ENCODE measurements at places on chromosomes 16 and 17. TPM values are rescaled to one million over a fixed set of nuclear protein-coding genes. Genes with fewer than 3 reads are reported as not detected.

ICAM2 gene
- 2.8 TPM for total RNA-seq

TRIM65 gene
- 19.3 TPM for total RNA-seq

ANTKMT gene
- total RNA-seq: 13.5 TPM

PYY gene
- not detected for total RNA-seq

MGAT5B gene
- total RNA-seq: 1.3 TPM

KRTAP17-1 gene
- not detected for total RNA-seq

SMTNL2 gene
- not detected for total RNA-seq

OXLD1 gene
- total RNA-seq: 42.4 TPM

PLXDC1 gene
- total RNA-seq: not detected

SPAG5 gene
- 2.5 TPM for total RNA-seq

ITGA2B gene
- 1.3 TPM for total RNA-seq

BEAN1 gene
- 1.3 TPM for total RNA-seq

GUCY2D gene
- not detected for total RNA-seq

ERAL1 gene
- 48.4 TPM for total RNA-seq

ZNF750 gene
- 0.99 TPM for total RNA-seq

GRCh38 chr17:42112552-42113176, at the start of gene DHX58:
Gene DHX58, minus strand, starts transcription at chr17:42112714. Its CDS starts 822 bp downstream, at chr17:42111892.
- peak; percentile 80 for DNase-seq

DNA sequence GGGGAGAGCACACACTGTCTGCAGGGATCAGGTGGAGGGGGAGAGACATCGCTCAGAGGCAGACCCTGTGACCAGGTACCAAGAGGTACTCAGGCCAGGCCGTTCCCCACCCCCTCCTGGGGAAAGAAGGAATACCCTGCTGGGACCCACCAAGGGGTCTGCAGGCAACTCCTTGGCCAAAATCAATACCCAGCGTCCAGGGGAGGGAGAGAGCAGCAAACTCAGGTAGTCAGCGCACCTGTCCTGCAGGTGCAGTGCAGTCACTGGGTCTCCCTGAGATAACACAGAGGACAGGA, 57.5 kb upstream of the DOC2B start:
- DNase-seq: no peak

DNA sequence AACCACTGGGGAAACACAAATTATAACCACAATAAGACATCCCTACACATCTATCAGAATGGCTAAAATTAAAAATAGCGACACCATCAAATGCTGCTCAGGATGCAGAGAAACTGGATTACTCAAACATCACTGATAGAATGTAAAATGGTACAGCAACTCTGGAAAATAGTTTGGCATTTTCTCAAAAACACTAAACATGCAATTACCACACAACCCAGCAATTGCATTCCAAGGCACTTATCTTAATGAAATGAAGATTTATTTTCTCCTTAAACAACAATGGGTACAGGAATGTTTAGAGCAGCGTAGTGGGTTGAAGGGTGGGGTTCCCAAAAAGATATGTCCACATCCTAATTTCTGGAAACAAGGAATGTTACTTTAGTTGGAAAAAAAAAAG, 309.0 kb upstream of the PMFBP1 start:
- no peak for DNase-seq

GRCh38 chr17:5931616-5932015, 138.6 kb upstream of the WSCD1 start:
- peak; percentile 32 for DNase-seq

DNA sequence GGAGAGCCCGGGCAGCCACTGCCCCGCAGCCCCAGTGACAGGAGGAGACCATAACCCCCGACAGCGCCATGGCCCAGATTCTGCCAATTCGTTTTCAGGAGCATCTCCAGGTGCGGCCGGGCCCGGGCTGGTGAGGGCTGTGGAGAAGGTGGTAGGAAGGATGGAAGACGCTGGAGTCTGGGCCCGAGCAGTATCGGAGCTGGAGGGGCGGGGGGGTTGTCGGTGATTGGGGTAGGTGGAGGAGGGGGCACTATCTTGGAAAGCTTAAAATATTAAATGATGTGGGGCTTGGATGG, 317 bp downstream of the CLTC start:
- no peak for DNase-seq

GRCh38 chr17:19379361-19380065, 1.2 kb downstream of the MAPK7 start:
- no peak for DNase-seq

- no peak for DNase-seq
Measured at GRCh38 chr16:27234603-27235002, 31.3 kb downstream of the KDM8 start.

DNA sequence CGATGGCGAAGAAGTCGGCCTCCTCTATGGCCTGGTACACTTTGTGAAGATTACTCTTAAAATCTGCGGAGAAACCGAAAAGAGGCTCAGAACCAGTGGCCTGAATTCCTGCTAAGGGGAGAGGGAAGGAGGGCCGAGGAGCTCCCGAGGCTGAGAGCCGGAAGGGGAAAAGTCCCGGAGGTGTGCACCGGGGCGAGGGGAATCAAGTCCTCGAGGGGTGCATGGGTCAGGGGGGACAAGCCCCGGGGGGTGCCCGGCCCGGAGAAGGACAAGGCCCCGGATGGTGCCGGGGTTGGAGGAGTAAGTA, 495 bp downstream of the PARN start:
- DNase-seq: peak; percentile 11

DNA sequence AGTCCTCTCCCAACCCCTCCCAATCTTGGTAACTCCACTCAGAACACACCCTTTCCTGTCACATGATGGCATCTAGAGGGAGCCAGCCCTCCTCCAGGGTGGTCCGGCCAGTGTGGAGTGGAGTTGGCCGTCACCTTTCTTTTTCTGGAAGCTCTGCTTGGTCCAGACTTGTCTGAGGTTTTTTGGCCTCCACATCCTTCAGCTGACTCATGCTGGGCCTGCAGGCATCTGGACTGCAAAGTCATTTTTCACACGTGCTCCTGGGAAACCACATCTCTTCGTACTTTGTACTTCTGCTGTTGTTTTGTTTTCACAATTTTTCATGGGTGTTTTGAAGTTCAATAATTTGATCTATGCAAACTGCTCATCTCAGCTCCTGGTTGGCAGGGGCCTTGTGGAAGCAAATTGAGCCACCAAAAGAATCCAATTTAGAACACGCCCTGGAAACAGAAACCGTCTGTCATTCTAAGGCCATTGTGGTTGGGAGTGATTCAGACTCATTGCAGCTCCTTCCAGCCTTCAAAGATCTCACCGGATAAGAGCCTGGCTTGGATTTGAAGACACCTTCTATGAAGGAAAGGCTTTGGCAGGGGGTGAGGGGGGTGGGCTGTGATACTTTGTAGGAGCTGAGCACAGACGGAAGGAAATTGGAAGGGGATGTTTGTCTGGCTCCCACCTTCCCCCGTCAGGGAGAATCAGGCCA, 42.4 kb upstream of the NF1 start:
- DNase-seq: peak; percentile 99

- peak; percentile 30 for DNase-seq
Measured at GRCh38 chr17:17179371-17179827, 26.7 kb downstream of the PLD6 start.

DNA sequence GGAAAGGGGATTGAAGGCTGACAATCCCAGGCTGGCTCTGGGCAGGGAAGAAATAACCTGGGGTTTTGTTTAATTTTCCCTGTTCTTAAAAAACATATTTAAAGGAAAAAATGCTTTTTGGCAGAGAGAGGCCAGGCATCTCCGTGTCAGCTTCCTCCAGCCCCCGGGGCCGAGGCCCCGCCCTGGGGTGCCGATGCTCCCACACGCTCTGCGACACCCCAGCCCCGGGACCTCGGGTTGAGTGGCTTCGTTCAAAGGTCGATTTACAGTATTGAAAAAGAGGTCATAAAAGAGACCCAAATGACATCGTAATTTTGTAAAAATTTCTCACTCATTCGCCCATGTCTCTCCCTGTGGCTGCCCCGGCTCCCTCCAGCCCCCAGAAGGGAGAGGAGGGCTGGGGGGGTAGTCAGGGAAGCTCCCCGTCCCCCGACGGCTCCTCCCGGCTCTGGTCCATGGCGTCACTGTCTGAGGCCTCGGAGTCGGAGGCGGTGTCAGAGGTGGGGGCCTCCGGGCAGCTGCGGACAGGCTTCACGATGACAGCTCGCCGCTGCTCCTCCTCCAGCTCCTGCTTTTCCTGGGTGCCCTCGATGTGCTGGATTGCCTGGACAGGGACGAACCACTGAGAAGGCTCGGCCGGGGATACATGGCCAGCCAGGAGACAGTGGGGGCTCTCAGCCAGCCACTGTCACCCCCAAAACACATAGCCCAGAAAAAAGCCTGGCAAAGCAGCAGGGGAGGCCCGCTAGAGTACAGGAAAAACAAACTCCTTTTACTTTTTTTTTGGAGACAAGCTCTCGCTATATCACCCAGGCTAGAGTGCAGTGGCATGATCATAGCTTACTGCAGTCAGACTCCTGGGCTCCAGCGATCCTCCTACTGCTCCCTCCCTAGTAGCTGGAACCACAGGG, 14.9 kb downstream of the TFAP4 start:
- DNase-seq: no peak

GRCh38 chr16:67236563-67237395, 9.8 kb downstream of the TMEM208 start:
- peak; percentile 71 for DNase-seq

- DNase-seq: peak; percentile 32
Measured at GRCh38 chr17:6163612-6164333, 93.6 kb downstream of the WSCD1 start.

GRCh38 chr17:78893684-78894083, 9.3 kb downstream of the CEP295NL start:
- DNase-seq: no peak

- DNase-seq: peak; percentile 14
Measured at GRCh38 chr17:13429201-13429600, 172.5 kb downstream of the HS3ST3A1 start.

- DNase-seq: no peak
Measured at GRCh38 chr17:82837586-82838320, 2.1 kb downstream of the ZNF750 start.

GRCh38 chr16:54148974-54149373, 137.6 kb downstream of the IRX3 start:
- DNase-seq: no peak

DNA sequence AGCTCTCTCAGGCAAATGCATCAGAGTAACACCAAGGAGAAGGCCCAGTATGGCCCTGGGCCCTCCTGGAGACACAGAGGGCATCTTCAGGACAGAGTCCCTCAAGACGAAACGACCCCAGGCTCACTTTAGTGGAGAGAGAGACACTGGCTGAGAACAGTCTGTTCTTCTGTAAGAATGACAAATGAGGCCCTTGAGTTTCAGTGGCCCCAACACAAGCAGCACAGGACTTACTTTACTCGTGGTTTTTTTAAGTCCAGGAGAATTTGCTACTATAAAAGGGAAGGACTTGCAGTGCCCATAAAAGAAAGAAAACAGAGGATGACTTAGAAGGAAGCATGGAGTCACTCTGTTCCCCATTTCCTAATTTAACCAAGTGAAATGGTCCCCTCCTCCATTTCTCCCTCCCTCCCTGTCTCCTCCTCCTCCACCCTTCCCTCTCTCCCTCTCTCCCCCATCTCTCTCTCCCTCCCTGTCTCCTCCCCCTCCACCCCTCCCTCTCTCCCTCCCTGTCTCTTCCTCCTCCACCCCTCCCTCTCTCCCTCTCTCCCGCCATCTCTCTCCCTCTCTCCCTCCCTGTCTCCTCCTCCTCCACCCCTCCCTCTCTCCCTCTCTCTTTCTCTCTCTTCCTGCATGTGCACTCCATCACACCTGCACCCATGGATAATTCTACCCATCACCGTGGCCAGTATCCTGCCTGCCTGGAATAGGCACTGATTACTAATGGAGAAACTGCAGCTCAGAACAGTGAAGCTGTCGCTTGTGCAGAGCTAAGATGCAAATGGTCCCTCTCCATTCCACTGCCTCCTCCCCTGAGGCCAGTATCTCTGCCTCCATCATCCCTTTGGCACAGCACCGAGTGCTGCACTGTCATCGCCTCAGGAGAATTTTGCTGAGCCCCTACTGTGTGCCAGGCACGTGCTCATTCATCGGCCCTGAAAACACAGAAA, 47.3 kb upstream of the RBFOX3 start:
- no peak for DNase-seq

GRCh38 chr17:13302419-13302818, 284.6 kb upstream of the ELAC2 start:
- no peak for DNase-seq

DNA sequence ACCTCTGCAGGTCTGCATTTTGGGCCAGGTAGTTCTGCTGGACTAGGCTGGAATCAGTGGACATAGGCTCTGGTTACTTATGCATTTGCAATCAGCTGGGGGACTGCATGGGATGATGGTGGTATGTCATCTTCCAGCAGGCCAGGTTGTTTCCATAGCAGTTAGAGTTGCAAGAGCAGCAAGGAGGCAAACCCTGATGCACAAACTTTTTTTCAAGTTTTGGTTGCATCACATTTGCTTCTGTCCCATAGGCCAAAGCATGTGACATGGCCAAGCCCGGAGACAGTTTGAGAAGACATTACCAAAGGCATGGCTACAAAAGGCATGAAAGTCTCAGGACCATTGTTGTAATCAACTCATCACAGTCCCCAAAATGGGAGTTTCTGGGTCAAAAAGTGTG, 58.2 kb downstream of the PRKCB start:
- DNase-seq: no peak

DNA sequence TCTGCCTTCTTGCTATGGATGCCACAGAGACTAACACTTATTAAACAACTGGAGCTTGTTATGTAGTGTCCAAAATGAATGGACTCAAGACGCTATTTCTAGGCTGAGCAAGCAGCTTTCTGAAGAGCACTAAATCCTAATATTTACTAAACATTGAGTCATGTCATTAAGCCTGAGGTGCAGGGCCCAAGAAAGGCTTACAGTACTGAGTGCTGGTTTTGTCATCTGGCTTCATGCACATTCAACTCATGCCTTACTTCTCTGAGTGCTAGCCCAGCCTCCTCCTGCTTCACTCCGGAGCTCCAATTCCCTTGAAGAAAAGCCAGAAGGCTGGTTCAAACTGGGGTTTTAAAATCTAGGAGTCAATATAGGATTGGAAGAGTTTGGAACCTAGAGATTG, 363.3 kb upstream of the CDH5 start:
- no peak for DNase-seq

DNA sequence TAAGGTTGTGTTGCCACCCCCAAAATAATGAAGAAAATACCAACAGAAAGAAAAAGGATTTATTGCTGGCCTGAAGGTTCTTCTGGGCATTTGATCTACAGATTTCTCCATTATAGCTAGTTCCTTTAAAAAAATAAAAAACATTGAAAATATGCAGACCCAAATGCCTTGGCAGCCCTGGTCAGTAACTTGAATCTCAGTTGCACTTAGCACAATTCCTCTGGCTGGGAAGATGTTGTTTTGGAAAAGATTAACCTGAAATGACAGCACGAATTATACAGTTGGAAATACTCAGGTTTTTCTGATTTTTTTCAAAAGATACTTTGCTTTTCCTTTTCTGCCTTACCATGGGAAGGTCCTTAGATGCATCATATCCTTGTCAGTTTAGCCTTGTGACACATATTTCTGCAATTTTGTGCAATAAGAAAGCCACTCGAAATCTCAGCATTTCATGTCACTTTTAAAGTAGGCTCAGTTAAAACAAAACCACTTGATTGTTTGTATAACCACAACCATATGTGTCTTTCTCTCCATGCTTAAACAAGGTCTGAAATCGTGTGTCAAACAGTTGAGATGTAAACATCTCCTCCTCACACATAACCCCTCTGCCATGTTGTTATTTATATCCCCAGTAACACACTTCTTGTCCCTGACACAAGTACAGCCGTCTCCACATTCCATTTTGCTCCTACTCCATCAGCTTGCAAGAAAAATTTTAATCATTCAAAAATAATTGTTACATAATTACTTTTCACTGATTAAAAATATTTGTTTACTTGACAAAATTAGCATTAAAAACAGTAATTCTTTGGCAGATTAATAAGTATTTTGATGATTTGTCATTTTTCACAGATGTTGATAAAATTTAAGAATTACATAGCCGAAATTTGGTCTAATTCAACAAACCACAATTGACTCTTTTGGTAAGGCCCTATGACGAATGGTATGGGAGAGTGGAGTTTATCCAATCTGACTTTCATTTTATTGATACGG, 61.1 kb downstream of the SIAH1 start:
- no peak for DNase-seq
